ENCODE measurements at places on chromosomes 1 and 21.

GRCh38 chr1:96764469-96764868, 42.9 kb downstream of the PTBP2 start:
- no peak for DNase-seq

- no peak for DNase-seq
Measured at GRCh38 chr1:246591504-246591903, 25.2 kb downstream of the CNST start.

DNA sequence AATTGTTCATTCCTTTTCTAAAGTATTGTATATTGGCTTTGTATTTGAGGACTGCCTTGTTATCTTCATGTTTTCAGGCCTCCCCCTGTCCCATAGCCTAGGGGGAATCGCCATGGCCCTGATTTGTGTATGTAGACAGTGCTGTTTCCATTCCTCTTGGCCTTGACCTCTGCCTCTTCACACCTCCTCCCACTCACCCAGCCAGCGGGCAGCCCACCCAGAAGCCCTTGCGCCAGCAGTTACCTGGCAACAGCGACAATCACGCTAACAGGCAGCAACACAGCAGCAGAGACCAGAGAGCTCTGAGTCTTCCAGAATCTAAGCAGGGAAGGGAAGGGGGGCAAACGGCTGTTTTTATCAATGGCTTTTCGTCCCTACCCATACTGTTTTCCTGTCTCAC, 50.0 kb upstream of the NPL start:
- DNase-seq = no peak

DNA sequence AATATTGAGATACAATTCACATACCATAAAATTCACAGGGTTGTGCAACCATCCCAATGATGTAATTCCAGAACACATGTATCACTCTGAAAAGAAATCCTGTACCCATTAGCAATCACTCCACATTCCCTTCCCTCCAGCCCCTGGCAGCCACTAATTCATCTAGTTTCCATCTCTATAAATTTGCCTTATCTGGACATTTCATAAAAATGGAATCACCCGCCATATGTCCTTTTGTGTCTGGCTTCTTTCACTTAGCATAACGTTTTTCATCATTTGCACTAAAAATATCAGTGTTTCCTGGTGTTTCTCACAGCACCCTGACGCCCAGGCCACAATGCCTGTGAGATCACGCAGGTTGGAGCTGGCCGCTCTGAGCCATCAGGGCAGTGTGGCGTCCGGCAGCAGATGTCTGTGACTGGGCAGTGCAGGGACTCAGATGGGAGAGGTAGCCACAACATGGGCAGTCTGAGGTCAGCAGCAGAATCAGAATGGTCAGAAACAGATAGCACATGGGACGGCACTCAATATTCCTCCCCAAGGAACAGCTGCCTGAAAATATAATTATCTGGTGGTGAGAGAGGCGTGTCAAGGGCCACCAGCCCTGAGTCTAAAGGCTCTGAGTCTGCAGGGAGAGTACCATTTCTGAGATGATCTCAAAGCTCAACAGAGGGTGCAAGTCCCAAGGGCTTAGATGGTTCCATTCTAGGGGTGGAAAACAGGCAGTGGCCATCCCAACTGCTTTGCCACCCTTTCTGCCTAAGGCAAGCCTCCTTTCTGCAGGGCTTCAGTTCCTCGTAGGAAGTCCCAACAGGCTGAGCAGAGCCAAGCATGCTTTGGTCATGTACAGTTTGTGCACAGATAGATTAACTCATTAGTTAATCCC, 129.4 kb upstream of the EDN2 start:
- no peak for DNase-seq

DNA sequence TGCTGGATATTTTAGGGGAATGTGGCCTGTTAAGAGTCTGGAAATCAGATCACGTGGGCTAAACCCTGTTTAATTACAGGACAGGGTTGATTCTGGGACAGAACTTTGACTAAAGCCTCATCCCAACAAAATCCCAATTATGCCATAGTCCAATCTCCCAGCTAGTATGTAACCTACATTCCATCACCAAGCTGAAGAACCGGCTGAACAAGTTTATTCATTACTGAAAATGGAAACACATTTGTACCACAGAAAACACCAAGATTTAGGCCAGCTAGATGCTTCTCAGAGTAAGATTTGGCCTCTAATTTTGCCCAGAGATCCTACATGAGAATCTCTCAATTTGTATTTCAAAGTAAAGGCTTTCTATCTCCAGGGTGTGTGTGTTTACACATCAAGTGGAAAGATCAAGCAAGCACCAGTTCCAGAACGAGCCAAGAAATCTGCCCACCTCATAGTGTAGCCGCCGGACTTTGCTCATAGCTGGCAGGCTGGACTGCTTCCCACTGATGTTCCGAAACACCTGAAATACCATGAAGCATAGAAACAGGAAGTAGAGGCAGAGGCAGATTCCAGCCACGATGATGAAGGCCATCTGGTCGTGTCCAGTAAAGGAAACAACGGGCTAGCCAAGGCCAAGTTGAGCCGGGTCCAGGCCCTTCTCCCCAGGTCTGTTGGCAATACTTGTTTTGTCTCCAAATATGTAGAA, 86.8 kb downstream of the WLS start:
- DNase-seq = no peak

Measured in stimulated activated CD4-positive, alpha-beta T cell treated with anti-CD3 and anti-CD28 coated beads, Interleukin-1b, Interleukin-23, amount 100 ng/mL, for 24 hours (primary cell).